ENCODE measurements at places on chromosomes 2 and 18.

DNA sequence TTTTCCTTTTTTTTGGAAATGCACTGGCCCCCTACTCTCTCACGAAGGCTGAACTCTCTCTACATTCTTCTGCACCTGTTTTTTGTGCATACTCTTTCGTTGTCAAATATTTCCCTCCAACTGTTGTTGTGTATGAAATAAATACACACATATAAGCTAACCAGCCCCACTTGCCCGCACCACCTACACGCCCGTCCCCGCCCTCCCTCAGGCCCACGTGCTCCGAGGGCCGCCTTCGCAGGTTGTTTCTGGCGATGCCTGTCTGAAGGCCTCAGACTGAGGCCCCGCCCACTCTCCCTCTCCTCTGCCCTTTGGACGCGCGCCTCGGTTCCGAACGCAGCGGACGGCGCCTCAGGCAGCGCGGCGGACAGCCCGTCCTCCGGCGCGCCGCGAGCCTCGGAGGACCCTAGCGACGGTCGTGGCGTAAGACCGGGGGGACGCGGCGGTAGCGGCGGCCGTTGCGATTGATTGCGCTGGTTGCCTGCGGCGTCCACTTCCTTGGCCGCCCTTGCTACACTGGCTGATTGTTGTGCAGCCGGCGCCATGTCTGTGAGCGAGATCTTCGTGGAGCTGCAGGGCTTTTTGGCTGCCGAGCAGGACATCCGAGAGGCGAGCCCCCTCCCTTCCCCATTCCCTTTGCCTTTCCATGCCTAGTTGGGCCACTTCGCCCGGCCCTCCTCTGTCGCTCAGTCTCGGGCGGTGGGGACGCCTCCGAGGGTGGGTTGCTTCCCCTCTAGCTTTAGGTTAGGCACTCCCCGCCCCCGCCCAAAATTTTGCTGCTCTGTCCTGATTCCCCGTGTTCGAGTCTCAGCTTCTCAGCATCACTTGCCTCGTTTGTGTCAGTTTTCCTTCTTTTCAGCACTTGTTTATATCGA, at the start of gene TSN:
TSN (plus strand) TSS at position 415 of the 875 bp plus-strand sequence; CDS start at position 544, 129 bp downstream.
- DNase-seq, result peak; percentile 97

DNA sequence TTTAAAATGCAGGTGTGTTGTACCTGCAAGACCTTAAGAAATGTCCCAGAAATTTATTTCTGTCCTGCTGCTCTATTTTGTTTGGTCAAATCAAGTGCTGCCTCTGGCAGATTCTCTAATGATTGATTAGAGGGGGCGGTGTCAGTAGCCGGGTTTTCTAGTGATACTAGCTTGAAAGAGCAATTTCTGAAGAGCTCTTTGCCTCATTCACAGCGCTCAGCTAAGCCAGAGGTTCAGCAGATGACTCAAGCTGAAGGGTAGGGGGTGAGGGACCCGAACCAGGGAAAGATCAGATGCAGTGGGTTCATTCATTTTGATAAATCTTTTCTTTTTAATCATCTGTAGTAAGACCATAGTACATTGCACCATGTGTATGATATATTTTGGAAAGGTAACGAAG, 15.0 kb downstream of the ZBTB7C start:
- no peak for DNase-seq

- DNase-seq, result no peak
These were observed 103.7 kb downstream of the HS6ST1 start for GRCh38 chr2:128214866-128215460.

- DNase-seq, result no peak
These were observed 102.5 kb upstream of the RASGRP3 start for GRCh38 chr2:33373986-33374385.

DNA sequence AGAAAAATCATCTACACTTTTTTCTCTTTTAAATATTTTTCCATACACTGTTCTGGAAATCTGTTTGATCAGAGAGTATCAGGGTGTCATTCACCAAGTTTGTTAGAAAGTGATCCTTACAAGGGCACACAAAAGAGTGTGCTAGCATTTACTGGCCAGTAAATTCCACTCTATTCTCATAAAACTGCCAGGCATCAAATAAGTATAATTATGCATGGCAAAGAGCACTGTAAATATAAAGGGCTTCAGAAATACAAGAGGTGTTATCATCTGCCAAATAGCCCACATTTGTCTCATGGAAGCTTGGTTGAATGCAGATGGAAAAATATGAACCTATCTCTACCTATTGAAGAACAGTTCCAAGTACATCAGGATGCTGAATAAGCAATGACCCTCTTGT, 847.3 kb upstream of the ACVR2A start:
- no peak for DNase-seq

- DNase-seq, result no peak
These were observed 105.9 kb upstream of the RMDN2 start for GRCh38 chr2:37819186-37819585.

DNA sequence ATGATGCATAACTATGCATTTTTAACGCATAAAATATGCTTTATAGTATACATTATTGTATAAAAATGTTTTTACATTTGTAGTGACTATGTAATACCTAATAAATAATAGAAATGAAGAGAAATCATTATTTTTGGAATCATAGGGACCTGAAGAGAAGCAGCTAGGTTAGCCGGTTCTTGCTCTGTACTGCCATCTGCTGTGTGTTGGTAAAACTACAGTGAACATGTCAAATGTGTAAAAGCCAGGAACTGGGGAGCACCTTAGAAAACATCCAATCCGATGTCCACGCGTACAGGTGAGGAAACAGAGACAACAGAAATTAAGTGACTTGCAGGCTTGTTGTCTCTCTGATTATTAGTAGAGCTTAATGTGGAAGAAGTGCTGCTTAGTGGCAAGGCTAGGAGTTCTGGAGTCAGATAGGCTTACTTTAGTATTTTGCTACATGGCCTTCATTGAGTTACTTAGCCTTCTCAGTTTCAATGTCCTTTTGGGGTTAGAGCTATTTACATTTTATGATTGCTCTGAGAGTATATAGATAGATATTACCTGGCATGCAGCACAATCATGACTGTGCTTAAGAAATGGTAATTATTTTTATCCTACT, 386.5 kb downstream of the DLGAP1 start:
- DNase-seq, result peak; percentile 5

DNA sequence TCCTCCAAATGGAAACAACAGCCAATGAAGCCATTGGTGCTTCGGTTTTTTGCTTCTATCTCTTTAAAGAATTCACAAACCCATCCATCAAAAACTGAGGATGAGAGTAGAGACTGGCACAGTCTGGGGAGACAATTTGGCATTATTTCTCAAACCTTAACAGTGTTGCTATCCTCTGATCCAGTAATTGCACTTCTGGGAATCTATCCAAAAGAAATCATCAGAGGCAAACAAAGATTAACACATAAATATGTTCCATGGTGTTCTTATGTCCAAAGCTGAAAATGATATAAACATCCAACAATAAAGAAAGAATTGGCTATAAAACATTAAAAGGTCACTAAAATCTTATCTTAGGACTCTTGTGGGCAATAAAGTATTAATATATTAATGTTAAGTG, 35.1 kb downstream of the REEP1 start:
- DNase-seq, result no peak

DNA sequence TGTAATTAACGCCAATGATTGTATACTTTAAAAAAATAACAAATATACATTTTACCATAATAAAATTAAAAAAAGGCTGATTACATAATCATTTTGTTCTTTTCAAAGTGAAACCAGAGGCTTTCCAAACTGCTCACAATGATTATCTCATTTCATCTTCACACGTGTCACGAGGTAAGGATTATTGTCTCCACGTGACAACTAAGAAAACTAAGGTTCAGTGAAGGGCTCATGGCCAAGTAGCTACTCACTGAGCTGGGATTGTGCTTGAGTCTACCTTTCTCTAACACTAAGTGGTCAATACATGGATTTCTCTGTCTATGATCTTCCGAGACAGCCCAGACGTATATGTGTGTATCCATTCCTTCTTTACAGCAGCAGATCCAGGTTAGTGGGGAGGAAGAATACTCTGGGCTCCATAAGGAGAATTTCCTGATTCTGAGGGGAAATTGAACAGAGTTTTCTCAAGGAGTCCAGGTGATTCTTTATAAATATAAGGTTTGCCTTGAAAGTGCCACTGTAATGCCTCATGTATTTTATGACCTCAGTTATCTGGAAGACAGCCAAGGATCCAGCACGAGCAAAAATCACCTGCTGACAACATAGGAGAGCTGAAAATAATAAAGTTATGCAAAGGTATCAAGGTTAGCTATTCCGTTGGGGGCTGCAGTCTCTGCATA, 25.6 kb upstream of the ACSL3 start:
- no peak for DNase-seq

- no peak for DNase-seq
These were observed 35.6 kb downstream of the TWIST2 start for GRCh38 chr2:238883421-238883901.

- DNase-seq, result no peak
These were observed 296 bp downstream of the TTC21B start for GRCh38 chr2:165953306-165953654.

DNA sequence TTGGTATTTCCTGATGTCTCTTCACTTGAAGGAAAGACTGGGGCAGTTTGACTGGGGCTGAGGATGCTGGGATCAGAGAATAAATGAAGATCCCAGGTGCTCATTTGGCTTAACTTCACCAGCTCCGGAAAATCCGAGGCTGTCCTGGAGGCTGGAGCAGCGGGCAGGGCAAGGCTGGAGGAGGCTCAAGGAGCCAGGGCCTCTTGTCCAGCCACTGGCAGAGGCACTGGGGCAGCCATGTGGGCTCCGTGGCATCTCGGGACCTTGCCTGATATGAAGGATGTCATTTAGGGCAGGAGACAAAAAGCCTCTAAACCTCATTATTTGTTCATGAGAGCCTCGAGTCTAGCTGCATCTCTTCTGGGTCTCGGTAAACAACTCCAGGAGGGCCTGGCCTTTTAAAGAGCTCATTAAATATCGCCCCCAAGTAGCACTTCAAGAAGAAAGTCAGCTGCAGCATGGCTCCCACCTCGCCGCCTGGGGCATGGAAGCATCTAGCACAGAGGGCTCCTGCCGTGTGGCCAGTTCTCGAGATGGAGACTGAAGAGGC, 13.5 kb upstream of the GPR55 start:
- no peak for DNase-seq

GRCh38 chr2:215622837-215623236, 187.0 kb upstream of the FN1 start:
- no peak for DNase-seq

GRCh38 chr2:117057016-117057415, 757.5 kb upstream of the DDX18 start:
- DNase-seq, result no peak

- DNase-seq, result no peak
These were observed 10.4 kb downstream of the FEZ2 start for GRCh38 chr2:36587556-36587955.

GRCh38 chr2:86417961-86418360, 23.2 kb upstream of the KDM3A start:
- no peak for DNase-seq

DNA sequence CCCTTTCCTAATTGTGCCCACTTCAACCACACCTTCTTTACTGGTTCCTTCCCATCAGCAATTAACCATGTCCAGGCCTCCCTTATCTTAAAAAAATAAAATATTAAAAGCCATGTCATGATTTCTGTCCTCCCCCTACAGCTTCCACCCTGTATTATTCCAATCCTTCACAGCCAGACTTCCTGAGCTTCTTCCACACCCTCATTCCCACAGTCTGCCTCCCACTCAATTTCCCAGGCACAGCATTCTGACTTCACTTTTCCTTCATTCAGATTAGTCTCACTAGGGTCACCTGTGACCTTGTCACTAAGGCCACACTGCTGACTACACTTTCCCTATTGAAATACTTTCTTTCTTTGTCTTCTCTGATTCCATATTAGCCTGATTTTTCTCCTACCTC, 159.4 kb downstream of the DIS3L2 start:
- no peak for DNase-seq

- no peak for DNase-seq
These were observed 349.4 kb upstream of the POU3F3 start for GRCh38 chr2:104504331-104505073.

GRCh38 chr2:9071032-9071431, 67.5 kb upstream of the MBOAT2 start:
- DNase-seq, result no peak

- peak; percentile 94 for DNase-seq
These were observed at the start of gene FOSL2 for GRCh38 chr2:28392297-28393113. TSS of gene FOSL2 (plus strand) at chr2:28392858. CDS start at chr2:28393721, 863 bp downstream.

DNA sequence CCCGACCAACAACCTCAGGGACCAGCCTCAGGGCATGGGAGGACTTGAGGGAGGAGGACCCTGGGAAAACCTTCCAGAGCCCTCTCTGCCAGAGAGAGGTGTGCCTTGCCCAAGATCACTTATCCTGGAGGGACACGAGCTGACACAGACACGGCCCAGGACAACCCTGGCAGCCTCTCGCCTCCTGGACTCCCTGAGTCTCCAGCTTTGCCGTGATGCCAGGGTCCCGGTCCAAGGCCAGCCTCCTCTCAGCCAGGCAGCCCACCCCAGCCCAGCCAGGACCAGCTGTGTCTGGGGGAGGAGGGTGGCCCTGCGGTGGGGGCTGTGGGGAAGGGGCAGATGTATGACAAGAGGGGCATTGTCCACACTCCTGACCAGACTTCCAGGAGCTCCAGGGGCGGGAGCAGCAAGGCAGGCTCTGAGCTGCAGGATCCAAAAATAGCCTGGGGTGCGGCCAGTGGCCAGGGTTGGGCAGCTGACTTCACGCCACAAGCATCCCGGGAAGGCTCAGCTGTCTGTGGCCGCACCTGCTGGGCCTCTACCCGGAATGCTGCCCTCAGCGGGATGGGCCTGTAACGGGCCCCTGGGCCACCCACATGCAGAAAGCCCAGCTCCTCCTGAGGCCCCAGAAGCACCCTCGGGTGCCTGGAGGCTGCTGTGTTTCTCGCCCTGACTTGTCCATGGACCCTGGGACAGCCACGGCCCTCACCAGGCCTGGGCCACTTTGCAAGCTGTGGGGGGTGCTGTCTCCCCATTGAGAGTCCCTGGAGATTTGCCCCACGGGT, 65.5 kb upstream of the GPC1 start:
- DNase-seq, result no peak

DNA sequence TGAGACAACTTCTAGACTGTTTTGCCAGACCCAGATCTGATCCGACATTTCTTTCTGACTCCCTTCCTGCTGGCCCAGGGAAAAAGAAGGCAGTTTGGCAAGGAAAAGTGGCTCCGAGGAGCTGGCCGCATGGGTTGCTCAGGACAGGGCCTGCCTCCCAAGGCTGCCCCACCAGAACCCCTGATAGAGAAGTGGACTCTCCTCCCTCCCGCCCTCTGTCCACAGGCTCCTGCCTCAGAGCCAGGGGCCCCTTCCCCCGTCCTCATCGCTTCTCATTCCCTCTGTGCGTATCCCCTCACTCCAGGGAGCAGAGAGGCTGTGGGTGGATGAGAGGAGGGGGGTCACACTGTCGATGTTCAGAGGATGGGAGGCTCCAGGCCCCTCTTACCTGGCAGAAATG, 110.2 kb downstream of the TNS1 start:
- no peak for DNase-seq
